ENCODE measurements at places on chromosomes 6 and 20.
A peak's percentile ranks its signal among the peaks of the same experiment; 100 is the strongest.

DNA sequence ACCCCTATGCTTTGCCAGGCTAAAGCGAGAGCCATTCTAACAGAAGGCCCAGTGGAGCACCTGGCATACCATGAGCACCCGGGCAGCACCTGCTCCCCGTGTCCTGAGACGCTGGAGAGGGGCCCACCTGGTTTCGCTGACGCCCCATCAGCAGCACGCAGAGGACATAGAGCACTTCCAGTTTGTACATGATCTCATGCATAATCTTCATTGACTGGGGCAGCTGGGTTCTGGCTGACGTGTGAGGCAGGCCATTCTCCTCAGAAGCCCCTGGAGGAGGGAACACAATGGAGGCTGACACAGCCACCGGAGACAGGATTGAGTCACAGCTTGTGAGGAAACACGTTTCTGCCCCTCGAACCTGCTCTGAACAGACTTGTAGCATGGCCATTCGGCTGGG is 65.4 kb downstream of the MYH7B start:
- DNase-seq: peak; percentile 52

GRCh38 chr6:96075826-96076225 is 60.1 kb downstream of the FUT9 start:
- no peak for DNase-seq

- no peak for DNase-seq
These were observed 60.8 kb downstream of the TGM2 start for GRCh38 chr20:38104285-38104684.

GRCh38 chr6:20997143-20997769 is 463.0 kb downstream of the CDKAL1 start:
- DNase-seq: no peak

- no peak for DNase-seq
These were observed 139.1 kb upstream of the DTNBP1 start for GRCh38 chr6:15801912-15802311.

DNA sequence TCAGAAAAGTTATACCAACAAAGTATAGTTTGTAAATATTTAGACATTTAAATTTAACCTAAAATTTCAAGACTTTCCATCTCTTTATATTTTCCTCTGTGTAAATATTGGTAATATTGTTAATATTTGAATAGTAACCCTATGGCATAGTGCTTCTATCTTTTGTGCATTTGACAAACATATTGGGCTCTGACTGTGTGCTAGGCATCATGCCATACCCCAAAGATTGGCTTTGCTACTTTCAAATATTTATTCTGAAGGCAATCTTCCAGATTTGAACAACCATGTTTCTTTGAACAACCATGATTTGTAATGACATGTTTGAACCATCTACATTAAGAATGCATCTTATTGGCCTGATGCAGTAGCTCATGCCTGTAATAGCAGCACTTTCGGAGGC is 15.5 kb upstream of the PRDM1 start:
- no peak for DNase-seq

DNA sequence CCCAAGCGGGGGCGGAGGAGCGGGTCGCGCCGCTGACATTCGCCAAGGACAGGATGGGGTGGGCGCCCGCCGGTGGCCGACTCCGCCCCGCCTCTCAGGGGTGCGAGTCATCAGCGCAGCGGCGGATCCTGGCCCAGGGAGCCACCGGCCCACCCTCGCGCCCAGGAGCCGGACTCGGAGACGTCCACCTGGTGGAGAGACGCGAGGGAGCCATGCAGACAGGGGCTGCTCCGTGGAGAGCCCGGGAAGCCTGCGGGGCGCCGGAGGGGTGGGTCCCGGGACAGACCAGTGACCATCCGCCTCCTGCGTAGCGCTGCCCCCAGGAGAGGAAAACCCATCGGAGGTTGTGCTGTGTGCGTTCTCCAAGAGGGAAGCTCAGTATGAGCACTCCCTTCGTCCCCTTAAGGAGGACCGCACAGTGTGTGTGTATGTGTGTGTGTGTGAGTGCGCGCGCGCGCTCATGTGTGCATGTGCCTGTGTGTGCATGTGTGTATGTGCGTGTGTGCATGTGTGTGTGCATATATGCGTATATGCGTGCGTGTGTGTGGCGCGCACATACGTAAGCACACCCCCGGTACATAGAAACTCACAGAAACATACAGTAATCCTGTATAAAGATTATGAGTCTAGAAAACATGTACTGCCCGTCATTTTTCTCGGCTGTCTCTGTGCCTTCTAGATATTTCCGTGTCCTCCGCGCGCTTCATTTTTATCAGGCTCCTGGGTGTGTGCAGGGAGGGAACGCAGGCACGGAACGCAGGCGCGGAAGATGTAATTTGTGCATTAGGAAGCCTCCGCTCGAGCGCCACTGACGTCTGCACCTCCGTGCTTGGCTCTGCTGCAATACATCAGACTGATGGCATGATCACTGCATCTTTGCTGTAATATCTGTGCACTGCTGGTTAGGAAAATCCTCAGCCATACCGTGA is 158.9 kb downstream of the TBXT start:
- peak; percentile 73 for DNase-seq

- DNase-seq: no peak
These were observed 169.9 kb downstream of the CD24 start for GRCh38 chr6:106804346-106805335.

GRCh38 chr6:144768551-144769075 is 483.5 kb downstream of the UTRN start:
- DNase-seq: no peak

- no peak for DNase-seq
These were observed 3.2 kb downstream of the PRRT1 start for GRCh38 chr6:32148289-32149091.

- DNase-seq: no peak
These were observed 16.0 kb downstream of the TM9SF4 start for GRCh38 chr20:32125506-32125905.

GRCh38 chr20:34017610-34018009 is 23.9 kb downstream of the RALY start:
- peak; percentile 94 for DNase-seq
